ENCODE measurements at places on chromosomes 16 and 17.

DNA sequence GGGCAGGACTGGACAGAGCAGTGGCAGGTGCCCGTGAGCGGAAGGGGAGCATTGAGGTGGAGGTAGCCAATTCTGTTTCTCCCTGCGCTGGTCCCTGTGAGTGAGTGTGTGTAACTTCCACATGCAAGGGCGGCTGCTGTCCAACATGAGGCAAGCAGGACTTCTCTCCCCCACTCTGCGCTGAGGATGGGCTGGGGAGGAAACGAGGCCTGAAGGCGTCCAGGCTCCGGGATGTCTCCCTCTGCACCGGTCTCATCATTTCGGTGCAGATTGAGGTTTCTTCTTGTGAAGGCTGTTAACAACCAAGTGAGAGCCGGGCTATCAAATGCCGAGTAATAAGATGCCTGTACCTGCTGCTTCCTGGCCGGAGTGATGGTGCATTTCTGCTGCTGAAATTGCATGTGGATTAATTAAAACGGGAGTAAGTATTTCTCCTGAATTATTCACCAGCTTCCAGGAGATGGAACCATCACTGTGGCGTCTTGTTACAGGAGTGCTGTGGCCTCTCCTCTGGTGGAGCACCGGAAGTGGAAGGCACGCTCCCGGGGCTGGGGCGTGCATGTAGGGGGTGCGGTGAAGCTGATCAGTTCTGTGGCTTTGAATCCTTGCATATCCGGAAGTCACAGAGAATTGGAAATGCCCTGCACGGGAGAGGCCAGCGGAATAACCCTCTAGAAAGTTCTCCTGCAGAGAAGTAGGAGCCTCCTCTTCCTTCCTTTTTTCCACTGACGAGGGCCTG, 41.7 kb upstream of the MGAT5B start:
- DNase-seq = no peak

DNA sequence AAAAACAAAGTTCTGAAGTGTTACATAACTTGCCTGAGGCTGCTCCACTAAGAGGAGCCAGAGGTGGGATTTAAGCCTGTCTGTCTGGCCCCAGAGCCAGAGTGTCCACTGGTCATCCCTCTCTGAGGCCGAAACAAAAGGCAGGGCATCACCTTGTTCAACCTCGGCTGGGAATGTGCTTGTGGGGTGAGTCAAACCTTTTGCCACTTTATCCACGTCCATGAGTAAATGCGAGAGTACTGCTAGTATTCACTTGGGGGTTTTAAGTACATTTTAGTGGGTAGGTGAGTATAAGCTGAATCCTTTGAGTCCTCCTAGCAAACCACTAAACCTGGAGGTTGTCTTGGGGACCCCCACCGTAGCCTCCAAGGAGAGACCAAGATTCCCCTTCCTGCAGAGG, 103.5 kb downstream of the STX8 start:
- no peak for DNase-seq

DNA sequence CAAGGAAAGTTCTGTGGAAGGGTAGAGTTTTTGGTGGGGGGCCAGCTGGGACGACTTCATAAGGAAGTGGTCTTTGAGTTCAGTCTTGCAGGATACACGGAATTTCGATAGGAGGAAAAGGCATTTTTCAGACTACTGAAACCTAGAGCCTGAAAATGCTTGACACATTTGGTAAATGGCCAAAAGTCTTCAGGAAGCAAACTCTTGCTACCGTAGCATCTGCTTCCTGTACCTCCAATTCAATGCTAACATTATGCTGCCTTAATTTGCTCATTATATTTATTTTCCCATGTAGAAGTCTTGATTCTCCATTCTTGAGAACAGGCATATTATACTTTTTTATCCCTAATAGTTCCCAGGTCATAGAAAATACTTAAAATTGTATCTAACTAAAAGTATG, 129.3 kb upstream of the MED13 start:
- DNase-seq = no peak

DNA sequence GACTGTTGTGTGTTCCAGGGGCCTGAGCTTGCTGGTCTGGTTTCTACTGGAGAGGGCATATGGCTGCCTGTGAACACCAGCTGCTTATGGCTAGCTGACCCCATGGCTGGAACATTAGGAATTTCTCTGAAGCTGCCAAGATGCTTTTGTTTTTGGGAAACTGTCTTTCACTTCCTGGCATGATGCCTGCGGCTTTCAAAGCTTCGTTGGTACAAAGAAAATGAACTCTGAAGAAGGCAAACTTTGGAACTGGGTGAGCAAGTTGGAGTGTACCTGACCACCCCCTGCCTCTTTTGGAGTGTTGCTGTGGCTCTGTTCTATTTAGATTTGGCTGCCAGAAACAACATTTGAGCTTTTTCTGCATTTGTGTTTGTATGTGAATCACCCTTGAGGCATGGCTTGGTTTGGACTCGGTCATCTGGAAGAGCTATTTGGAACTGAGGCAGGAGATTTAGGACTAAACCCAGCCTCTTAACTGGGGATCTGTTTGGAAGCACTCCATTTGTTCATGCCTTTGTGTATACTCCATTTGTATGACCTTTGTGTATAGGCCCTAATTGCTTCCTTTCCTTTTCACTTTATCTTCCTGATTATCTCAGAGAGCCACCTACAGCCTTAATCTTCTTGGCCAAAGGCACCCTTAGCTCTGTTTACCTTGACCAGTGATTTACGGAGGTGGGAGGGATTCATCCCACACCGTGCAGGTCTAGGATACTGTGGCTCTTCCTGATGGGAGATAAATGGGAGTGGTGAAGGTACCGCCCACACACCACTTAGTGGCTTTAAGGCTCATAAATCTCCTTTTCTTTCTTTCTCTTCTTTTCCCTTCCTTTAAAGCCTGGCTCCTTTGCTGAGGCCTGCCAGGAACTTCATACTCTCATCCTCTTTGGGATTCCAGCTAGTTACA, 7.3 kb upstream of the CPHXL start:
- DNase-seq = no peak

GRCh38 chr16:20041924-20042596, 31.6 kb downstream of the GPR139 start:
- no peak for DNase-seq

DNA sequence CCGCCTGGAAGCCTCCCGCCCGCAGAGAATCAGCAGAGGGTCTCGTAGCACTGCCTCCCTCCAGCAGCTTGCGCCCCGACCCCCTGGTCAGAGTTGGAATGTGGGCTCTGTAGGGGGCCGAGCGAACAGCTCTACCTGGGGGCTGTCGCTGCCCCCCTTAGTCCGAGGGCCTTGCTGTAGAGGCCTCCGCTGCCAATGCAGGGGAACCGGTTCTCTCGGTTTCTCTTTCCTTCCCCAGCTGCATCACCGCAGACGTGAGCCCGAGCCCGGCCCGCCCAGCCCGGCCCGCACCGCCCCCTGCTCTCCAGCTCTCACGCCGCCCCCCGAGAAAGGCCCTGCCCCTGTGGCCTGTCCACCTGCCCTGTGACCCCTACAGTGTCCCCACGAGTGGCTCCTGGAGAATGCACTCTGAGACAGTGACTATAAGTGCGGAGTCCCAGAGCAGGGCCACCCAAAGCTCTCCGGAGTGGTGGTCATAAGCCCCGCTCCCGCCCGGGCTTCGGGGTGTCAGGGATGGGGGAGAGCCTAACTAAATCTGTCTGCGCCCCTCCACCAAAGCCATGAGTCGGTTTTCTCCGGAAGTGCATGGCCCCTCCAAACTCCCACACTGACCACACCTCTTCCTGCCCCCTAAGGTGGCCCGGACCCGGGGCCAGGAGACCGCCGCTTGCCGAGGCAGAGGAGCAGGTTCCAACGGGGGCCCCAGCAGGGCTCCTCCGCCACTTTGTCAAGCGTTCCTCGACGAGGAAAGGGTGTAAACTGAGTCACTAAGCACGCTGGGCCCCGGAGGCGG, 1.7 kb downstream of the ARHGAP27 start:
- DNase-seq = no peak

DNA sequence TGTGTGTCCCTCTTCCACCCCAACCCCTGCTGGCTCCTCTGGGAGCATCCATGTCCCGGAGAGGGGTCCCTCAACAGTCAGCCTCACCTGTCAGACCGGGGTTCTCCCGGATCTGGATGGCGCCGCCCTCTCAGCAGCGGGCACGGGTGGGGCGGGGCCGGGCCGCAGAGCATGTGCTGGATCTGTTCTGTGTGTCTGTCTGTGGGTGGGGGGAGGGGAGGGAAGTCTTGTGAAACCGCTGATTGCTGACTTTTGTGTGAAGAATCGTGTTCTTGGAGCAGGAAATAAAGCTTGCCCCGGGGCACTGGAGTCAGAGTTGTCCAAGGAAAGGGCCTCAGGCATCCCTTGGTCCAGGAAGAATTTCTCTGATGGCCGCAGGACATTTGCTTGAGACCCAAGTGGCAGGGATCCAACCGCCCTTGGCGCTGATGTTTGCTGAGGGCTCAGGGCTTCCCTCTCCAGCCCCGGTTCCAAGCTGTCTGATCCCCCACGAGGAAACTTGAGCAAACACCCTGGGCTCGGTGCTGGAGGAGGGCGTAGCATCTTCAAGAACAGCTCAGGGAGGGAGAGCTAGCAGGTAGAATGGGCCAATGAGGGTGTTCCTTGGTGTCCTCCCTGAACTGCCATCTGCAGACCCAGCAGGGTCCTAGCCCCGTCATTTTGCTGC, 4.5 kb downstream of the NXPH3 start:
- DNase-seq = no peak

GRCh38 chr16:73054813-73055482, 7.0 kb upstream of the ZFHX3 start:
- no peak for DNase-seq

- DNase-seq = no peak
These were observed 1.6 kb downstream of the TOX3 start for GRCh38 chr16:52545222-52545897.
